ENCODE measurements at places on chromosomes 11 and 22.
A peak's percentile ranks its signal among the peaks of the same experiment; 100 is the strongest.

- DNase-seq = no peak
Measured at GRCh38 chr11:114366331-114367243, 33.7 kb downstream of the C11orf71 start.

GRCh38 chr11:75549370-75549958 lies 12.6 kb upstream of the SERPINH1 start:
- DNase-seq = no peak

- DNase-seq = no peak
Measured at GRCh38 chr11:106457727-106458126, 380.3 kb downstream of the AASDHPPT start.

- DNase-seq = no peak
Measured at GRCh38 chr11:27319072-27319471, 43.9 kb downstream of the CCDC34 start.

DNA sequence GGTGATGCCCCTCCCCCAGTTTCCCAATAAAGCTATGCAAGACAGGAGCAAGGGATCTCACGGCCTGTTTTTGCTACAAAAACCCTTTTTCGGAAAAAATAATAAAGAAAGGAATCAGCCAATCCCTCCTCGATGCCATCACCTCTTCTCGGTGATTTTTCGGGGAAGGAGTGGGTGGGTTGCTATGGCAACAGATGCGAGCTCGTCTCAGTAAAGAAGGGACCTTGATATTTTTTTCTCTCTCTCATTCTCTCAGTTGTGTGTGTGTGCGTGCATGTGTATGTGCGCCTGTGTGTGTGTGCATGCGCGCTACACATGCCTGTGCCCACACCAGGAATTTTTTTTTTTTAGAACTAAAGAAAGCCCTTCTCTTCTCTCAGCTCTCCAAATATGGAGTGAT lies 3.8 kb upstream of the NPAS4 start:
- no peak for DNase-seq

DNA sequence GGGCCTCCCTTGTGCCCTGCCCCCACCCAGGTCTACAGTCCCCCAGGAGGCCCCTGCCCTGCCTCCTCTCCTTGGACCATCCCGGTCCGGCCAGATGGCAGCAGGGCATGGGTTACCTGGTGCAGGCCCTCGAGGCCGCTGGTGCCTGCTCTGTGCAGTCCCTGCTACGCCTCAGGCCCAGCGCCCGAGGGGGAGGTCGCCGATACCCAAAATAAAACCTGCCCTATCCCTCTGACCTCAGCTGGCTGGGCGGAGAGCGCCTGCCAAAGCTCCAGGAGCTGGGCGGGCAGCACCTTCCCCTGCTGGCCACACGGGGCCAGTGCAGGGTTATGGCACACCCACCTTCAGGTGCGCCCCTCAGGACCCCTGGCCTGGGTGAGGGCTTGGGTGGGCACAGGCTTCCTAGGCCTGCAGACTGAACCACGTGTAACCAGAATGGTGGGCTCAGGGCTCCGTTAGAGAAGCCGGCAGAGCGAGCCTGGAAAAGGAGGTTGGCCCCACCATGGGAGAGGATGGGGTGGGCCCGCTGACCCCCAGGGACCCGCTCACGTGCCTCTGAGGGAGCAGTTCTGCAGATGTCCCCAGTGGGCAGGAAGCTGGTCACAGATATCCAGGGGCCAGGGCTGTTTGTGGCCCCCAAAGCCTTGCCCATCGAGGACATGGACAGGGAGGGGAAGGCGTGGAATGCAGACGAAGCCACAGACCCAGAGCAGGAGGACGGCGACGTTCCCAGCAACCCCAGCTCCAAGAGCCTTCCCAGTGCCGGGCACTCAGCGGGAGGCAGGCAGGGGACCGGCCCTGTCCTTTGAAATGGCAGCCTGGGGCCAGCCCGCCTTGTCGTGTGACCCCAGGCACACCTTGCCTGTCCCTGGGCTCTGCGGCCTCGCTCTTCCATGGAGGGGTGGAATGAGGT lies 1.7 kb upstream of the TNNT3 start:
- DNase-seq = no peak

DNA sequence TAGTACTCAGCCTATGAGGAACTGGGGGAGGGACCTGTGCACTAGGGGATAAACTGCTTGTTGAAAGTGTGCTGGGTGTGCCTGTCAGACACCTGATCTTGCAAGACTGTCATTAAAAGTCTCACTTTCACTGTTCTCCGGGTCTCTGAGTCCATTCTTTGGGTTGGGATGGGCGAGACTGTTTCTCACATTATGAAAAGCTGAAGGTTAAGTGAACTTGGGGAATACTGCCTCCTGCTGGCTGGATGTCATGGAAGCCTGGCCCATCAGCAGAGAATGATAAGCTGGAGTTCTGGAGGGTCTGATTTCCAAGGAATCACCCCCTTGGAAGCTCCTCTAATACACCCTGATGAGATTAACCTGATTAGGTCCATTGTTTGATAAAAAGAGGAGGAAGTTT lies 9.0 kb upstream of the VPREB1 start:
- no peak for DNase-seq

- DNase-seq = no peak
Measured at GRCh38 chr11:113992459-113993110, 17.7 kb downstream of the HTR3A start.

DNA sequence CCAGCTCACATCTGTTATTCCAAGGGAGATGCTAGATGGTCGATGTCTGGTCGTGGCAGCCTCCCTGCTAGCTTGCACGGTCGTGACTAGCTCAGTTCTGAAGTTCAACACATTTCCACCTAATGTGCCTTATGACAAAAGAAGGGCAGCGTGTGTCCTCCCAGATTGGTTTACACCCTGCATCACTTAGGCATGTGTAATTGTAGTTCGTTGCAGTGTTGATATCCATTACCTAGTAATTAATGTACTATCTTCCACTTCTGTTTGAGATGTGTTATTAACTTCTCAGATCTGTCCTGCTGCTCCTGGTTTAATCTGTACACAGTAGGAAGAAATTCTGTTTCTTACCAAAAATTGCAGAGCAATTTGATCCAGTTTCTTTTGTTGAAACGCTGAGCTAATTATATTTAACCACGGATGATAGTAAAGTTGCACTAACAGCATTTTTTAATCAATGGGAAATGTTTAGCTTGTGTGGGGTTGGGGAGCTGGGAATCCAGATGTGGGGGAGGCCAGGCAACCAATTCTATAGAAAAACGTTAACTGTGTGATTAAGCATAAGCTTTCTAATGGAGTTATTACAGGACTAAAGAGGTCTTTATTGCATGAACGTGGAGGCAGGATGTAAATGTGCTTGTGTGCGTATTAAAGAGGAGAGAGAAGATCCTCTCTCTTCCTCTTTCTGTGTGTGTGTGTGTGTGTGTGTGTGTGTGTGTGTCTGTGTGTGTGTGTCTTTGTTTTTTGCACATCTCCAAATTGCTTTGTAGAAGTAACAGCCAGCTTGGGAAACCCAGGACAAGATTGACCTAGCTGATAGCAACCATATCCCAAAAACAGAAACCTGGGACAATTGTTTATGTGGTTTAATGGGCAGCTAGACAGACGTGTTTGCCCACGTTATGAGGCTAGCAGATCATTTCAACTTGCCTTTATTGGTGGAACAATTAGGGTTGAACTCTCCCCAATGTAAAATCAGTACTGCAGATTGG lies 145.7 kb upstream of the TTC12 start:
- DNase-seq = no peak

DNA sequence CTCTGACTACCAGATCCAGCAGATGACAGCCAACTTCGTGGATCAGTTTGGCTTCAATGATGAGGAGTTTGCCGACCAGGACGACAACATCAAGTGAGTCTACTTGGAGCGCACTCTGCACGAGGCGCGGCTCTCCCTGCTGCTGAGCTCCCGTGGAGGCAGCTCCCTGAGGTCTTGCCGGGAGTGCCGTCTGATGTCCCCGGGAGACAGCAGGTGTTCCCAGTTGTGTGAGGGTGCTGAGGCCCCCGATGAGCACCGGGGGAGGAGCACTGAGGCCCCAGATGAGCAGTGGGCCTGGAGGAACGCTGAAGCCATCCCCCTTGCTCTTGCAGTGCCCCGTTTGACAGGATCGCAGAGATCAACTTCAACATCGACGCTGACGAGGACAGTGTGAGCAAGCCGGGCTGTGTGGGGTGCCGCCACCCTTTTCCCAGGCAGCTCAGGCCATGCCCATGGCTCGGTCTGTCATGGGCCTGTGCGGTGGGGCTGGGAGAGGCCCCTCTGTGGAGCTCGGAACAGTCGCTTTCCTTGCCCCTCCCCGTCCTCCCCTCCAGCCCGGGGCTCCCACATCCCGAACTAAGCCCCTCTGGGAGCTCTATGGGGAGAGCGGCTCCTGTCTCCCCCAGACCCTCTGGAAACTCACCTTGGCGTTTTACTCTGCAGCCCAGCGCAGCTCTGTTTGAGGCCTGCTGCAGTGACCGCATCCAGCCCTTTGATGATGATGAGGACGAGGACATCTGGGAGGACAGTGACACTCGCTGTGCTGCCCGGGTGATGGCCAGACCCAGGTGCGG lies 37.1 kb downstream of the SBF1 start:
- DNase-seq = no peak

DNA sequence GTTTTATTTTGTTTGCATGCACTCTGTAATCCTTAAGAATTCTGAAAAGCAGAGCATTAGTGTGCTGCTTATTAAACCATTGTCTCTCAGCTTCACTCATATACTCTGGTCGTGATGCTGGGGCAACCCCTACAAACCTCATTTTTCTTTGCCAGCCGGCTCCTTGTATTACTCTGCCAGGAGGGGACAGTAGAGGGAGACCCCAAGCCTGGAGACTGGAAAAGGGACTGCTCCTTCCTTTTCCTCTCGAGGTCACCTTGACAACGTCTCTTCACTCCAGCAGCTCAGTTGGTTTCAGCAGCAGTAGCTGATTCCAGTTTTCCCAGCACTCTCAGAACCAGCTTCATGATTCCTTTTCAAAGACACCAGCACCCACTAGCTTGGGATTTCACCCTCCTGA lies 2.8 kb upstream of the JHY start:
- DNase-seq = no peak

DNA sequence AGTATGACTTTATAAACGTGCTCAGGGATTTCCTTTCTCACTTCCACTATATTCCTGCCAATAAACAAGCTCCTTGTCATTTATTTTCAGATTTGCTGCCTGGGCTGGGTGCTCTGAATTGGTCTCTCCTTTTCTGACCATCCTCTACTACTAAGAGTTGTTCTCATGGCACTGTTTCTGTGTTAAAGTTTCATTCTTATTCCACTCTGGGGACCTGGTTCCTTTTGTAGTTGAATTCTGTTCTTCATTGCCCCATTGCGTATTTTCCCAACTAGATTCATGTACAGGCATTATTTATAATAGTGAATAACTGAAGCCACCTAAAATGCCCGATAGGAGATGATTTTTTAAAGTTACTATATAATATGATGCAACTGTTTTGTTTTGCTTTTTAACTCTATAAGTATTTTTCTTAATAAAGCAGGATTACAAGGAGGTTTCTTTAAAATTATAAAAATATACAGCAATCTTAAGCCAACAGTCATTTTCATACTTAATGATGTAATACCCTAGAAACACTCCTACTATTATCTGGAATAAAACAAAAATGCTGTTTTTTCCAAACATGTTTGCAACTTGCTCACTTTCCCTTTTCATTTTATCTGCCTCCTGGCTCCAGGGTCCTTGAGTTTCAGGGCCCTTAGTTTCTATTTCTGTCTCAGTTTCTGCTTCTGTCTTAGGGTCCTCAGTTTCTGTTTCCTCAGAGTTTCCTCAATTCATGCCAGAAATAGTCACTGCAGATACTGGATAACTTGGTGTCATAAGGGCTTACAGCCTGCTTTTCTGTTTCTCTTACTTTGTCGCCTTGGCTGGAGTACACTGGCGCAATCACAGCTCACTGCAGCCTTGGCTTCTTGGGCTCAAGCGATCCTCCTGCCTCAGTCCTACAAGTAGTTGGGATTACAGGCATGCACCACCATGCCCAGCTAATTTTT lies 9.8 kb upstream of the FUT4 start:
- DNase-seq = no peak

GRCh38 chr11:115556984-115557383 lies 52.8 kb upstream of the CADM1 start:
- DNase-seq = no peak

- DNase-seq = no peak
Measured at GRCh38 chr11:46296528-46297448, 19.3 kb downstream of the CREB3L1 start.

- DNase-seq = no peak
Measured at GRCh38 chr11:1165256-1166041, 7.7 kb downstream of the MUC5AC start.

DNA sequence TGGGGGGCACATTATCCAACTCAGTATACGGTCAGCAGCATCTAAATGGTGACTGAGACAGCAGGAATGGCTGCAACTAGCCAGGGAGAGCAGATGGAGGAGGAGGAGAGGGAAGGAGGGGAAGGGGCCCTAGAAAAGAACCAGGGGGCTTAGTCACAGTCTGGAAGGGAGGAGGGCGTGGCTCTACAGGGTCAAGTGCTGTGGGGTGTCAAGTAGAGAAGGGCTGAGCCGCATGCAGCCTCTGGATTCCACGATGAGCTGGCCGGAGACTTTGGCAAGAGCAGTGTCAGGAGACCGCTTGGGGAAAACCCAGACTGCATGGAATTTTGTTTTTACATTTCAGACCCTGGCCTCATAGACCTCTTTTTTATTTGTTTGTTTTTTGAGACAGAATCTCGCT lies 25.8 kb upstream of the PPFIA1 start:
- no peak for DNase-seq

DNA sequence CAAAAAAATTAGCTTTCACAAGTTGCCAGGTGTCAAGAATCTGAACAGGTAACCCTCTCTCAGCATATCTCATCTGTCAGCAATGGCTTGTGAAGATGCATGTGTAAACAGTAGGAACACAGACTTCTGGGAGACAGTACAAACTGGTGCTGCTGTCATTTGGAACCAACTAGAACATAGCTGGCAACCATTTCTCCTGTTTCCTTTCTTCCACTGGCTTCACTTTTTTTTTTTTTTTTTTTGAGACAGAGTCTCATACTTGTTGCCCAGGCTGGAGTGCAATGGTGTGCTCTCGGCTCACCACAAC lies 2.1 kb upstream of the PIK3C2A start:
- peak; percentile 59 for DNase-seq

- DNase-seq = no peak
Measured at GRCh38 chr11:109093354-109093753, 328.6 kb upstream of the C11orf87 start.

DNA sequence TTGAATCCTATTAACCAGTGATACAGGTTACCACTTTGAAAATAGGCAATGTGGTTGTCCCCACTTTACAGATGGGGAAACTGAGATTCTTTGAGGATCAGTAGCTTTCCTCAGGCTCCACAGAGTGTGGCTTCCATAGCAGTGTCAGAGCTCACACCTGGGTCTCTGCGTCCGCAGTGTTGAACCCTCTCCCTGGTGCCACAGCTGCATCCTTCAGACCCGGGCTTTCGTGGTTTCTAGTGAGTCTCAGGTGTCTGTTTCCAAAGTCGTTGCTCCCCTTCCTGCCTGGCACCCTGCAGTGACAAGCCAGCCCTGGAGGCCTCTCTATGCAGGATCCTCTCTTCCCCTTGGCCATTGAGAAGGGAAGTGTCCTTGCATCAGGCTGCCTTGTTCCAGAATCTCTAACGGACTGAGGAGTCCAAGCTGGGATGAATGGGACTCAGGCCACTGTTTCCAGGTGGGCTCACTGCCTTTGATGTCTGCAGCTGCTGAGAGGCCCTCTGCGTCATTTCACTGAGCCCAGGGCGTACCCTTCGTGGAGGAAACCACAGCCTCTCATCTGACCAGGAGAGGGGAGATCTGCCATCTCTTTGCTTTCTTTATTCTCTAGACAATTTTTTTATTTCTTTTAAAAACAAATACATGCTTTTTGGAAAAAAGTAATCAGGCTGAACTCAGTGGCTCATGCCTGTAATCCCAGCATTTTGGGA lies 48.4 kb upstream of the MICAL2 start:
- no peak for DNase-seq

GRCh38 chr22:40572976-40573375 lies 63.5 kb downstream of the MRTFA start:
- no peak for DNase-seq

- no peak for DNase-seq
Measured at GRCh38 chr11:122751292-122752070, 86.8 kb upstream of the CRTAM start.

Measured in prostate gland (tissue), 2 donors.